ENCODE measurements at places on chromosomes 6 and 20.

- peak; percentile 47 for DNase-seq
These were observed 50.7 kb downstream of the PPP1R3G start for GRCh38 chr6:5135788-5136376.

- no peak for DNase-seq
These were observed 30.9 kb upstream of the TAGAP start for GRCh38 chr6:159075506-159076228.

- no peak for DNase-seq
These were observed 57.2 kb downstream of the MTFR2 start for GRCh38 chr6:136192902-136193301.

DNA sequence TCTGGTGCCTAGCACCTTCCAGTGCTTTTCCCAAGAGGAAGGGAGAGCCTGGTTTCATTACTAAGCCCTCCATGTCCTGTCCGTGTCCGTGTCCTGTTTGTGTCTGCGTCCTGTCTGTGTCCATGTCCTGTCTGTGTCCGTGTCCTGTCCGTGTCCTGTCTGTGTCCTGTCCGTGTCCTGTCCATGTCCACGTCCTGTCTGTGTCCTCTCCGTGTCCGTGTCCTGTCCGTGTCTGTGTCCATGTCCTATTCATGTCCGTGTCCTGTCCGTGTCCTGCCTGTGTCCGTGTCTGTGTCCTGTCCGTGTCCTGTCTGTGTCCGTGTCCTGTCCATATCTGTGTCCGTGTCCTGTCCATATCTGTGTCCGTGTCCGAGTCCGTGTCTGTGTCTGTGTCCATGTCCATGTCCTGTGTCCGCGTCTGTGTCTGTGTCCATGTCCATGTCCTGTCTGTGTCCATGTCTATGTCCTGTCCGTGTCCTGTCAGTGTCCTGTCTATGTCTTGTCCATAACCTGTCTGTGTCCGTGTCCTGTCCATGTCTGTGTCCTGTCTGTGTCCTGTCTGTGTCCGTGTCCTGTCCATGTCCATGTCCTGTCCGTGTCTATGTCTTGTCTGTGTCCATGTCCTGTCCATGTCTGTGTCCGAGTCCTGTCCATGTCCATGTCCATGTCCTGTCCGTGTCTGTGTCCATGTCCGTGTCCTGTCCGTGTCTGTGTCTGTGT lies 54.4 kb upstream of the BHLHE23 start:
- DNase-seq: no peak

DNA sequence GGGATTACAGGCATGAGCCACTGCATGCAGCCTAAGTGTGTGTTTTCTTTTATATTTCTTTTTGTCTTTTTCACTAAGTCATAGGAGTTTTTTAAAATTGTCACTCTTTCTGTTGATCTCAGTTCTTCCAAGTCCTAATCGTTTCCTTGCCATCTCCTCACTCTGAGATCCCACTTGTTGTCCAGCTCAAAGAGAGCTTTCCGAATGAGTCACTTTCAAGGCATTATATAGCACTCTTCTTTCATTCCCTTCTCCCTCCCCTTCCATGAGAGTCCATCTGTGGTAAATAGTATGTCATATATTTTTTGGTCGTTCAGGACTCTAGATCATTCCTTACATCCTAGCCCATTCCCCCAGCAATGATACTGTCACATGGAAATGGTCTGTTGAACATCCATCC lies 4.3 kb downstream of the VAPB start:
- no peak for DNase-seq

DNA sequence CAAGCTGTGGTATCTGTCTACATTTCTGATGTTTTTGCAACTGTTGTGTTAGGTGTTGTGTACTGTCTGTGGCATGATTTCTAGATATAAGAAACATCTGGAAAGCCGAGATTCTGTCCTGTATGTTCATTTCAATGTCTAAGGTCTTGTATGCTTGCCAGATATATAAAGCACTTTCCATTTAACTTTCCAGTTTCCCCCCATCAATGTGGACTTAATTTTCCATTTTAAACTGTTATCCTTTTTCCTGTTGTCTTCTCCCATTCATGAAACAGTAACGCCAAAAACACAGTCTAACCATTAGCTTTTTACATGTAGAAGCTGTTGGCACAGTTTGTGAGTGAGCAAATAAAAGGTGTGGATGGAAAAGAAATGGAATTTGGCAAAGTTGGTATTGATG lies 181.6 kb downstream of the FARS2 start:
- DNase-seq: no peak

DNA sequence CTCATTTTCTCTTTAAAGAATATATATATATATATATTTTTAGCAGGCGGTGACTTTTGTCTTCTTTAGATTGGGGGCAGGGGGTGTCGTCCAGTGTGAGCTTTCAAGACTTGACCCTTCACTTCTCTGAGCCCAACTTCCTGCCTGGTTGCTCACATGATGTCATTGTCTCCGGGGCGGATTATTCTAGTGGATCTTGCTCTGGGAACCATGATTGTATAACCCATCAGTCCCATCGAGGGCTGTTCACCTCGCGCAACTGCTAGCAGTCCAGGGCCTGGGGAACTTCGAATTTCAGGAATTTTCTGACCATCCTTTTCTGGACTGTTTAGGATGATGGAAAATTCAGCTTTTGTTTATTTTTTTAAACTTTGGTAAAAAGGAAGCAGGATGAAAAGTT lies 1.0 kb downstream of the IGF2R start:
- DNase-seq: no peak

GRCh38 chr6:132972971-132973370 lies 158.6 kb downstream of the RPS12 start:
- no peak for DNase-seq

- no peak for DNase-seq
These were observed 165.3 kb downstream of the SOBP start for GRCh38 chr6:107655245-107655644.

GRCh38 chr6:161235776-161236633 lies 37.9 kb downstream of the AGPAT4 start:
- DNase-seq: no peak

DNA sequence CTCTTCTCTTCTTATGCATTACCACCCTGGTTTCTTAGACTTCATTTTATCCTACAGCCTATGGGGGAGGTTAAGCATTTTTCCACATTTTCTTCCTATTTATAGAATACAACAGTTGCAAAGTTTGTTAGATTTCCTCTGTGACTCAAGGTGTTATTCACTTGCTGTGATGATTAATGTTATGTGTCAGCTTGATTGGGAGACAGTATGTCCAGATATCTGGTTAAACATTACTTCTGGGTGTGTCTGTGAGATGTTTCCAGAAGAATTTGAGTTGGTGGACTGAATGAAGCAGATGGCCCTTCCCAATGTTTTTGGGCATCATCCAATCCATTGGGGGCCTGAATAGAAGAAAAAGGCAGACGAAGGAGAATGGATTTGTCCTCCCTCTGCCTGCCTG lies 131.3 kb downstream of the C6orf118 start:
- DNase-seq: no peak

- no peak for DNase-seq
These were observed 7.8 kb downstream of the QRSL1 start for GRCh38 chr6:106637051-106637716.

- no peak for DNase-seq
These were observed 32.1 kb downstream of the RIPOR2 start for GRCh38 chr6:24903681-24904080.

GRCh38 chr20:20342066-20342465 lies 25.8 kb upstream of the INSM1 start:
- no peak for DNase-seq

- DNase-seq: no peak
These were observed 10.9 kb downstream of the IL20RA start for GRCh38 chr6:137033828-137034227.

All from iPS DF 6.9 (cell line).